Testis (tissue), 5 donors: ENCODE measurements at places on chromosomes 16 and 17. TPM values are rescaled to one million over a fixed set of nuclear protein-coding genes. Genes with fewer than 3 reads are reported as not detected.
A peak's percentile ranks its signal among the peaks of the same experiment; 100 is the strongest.

- no peak for DNase-seq
These were observed 72.5 kb upstream of the IRX3 start for GRCh38 chr16:54359081-54359480.

DNA sequence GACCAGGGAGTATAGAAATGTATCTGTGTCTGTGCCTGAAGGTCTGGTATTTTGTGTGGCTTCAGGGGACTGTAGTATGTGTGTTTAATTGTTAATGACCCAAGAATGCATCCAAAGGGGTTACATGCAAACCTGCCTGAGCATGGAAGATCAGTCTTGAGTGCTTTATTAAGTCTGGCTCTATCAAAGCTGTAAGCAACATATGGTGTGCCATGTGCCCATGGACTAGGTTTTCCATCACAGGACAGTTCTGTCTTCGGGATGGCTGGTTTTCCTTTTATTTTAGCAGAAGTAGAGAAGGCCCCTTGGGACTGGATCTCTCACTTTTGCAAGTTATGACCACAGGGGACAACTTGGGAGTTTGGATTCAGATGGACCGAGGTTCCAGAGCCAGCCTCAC is 18.2 kb downstream of the RBFOX1 start:
- DNase-seq: no peak

DNA sequence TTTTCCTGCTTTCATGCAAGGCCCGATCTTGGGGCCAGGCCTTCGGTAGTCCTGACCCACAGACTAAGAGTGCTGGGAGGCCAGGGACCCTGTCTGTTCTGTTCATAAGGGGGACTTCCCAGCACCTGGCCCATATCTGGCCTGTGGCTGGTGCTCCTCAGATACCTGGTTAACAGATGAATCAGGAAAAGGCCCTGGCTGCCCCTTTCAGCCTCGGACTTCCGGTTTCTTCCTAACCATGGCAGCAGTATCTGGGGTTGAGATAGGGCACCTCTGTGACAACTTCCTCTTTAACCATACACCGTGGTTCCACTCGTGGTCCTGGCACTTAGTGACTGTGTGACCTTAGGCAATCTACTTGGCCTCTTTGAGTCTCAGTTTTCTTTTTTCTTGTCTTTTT is 18.4 kb downstream of the PLCG2 start:
- no peak for DNase-seq

- DNase-seq: peak; percentile 64
These were observed 36.7 kb downstream of the KIAA0753 start for GRCh38 chr17:6603744-6604325.

Gene C16orf54
- 0.79 TPM for total RNA-seq

Gene FBXL19
- total RNA-seq: 149 TPM

Gene KAT2A
- 109 TPM for total RNA-seq
